ENCODE measurements at places on chromosomes 1 and 21. TPM values are rescaled to one million over a fixed set of nuclear protein-coding genes. Genes with fewer than 3 reads are reported as not detected.

Gene HTR1D
- total RNA-seq: not detected

Gene IGSF5
- total RNA-seq: 0.52 TPM

Gene ENAH
- 38.6 TPM for total RNA-seq

Gene C4BPB
- not detected for total RNA-seq

Gene CDA
- total RNA-seq: not detected

Gene MYOG
- 247 TPM for total RNA-seq

Measured in skeletal muscle tissue (tissue), 5 donors.